ENCODE measurements at places on chromosomes 5 and 9. TPM values are rescaled to one million over a fixed set of nuclear protein-coding genes. Genes with fewer than 3 reads are reported as not detected.

The XRCC4 gene
- total RNA-seq, result 25.3 TPM

The GRIA1 gene
- 3.3 TPM for total RNA-seq

DNA sequence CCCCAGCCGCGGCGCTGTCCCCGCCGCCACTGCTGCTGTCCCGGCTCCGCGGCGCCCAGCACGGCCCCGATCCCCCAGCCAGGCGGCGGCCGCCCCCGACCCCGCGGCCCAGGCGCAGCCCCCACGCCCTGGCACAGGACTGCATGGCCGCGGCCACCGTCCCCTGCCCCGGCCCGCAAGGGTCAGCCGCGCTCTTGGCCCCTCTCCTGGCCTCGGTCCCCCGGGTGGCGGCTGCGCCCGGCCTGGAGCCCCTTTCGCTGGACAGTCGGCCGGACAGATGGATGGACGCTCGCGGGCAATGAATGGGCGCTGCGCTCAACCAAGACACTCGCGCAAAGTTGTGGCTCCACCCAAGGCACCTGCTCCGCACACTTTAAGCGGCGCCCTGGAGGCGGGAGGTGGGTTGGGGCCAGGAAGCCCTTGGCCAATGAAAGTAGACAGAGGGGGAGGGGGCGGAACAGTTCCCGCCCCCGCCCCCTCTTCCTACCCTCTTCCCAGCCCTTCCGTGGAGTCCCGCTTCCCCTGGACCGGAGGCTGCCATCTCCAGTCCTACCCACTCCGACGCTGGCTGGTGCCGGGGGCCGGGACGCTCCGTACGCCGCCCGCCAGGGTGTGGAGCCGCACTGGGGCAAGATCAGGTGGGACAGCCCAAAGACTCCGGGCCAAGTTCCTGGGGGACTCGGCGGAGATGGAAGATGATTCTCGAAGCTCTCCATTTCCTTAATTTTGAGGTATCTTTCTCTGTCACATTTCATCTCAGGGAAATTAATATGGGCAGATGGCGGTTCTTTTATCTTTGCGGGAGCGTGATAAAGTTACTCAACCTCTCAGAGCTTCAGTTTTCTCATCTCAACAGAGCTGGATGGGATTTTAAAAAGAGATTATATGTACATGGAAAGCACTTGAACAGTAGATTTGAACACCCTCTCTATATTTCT lies at the start of gene GLDC:
GLDC (minus strand) TSS at position 375 of the 938 bp plus-strand sequence; CDS start at position 145, 230 bp downstream.
- H3K27me3 ChIP-seq, result peaks cover 9% of the 10 kb centered on the region
- H3K27ac ChIP-seq, result peak within 1 kb of the TSS; percentile 13
- peak; percentile 96 for DNase-seq
- H3K4me1 ChIP-seq, result peaks cover 19% of the 10 kb centered on the region
- H3K36me3 ChIP-seq, result no peaks in the 10 kb centered on the region

The NOXA1 gene
- 0.65 TPM for total RNA-seq

DNA sequence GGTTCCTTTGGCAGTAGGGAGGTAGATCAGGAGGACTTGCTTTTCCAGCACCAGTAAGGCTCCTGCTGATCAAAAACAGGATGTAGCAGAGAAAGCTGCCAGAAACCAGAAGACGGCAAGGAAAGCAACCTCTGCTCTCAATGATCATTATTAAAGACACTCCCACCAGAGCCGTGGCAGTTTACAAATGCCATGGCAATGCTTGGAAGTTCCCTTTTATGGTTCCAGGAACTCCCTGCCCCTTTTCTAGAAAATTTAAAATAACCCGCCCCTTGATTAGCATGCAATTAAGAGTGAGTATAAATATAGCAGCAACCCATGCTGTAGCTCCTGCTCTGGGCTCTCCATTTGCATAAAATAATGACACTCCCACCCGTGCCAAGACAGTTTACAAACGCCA lies 16.1 kb downstream of the EQTN start:
- no peaks in the 10 kb centered on the region for H3K27me3 ChIP-seq
- H3K4me1 ChIP-seq, result no peaks in the 10 kb centered on the region
- H3K4me3 ChIP-seq, result no peak overlapping the region
- DNase-seq, result no peak
- no peak overlapping the region for H3K27ac ChIP-seq
- H3K36me3 ChIP-seq, result no peaks in the 10 kb centered on the region

DNA sequence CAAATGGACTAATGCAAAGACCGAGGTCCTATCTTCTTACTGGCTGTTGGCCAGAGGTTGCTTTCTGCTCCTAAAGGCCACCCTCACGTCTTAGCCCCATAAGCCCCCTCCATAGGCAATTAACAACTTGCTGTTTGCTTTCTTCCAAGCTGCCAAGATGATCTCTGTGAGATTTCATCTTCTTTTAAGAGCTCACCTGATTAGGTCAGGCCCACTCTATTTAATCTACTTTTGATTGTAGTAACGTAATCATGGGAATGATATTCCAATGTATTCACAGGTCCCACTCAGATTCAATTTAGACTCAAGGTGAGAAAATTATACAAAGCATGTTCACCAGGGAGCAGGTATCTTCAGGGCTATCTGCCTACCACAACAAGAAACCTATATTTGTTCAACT lies 84.4 kb upstream of the RAD23B start:
- no peak overlapping the region for H3K27ac ChIP-seq
- H3K36me3 ChIP-seq, result no peaks in the 10 kb centered on the region
- no peaks in the 10 kb centered on the region for H3K4me1 ChIP-seq
- H3K4me3 ChIP-seq, result no peak overlapping the region
- no peak for DNase-seq
